ENCODE measurements at places on chromosomes 2 and 18. TPM values are rescaled to one million over a fixed set of nuclear protein-coding genes. Genes with fewer than 3 reads are reported as not detected.

The SPC25 gene
- polyA plus RNA-seq: 0.24 TPM

The DCDC2C gene
- not detected for polyA plus RNA-seq

The FZD7 gene
- not detected for polyA plus RNA-seq

GRCh38 chr2:120709608-120710041 is 26.0 kb upstream of the GLI2 start:
- DNase-seq: no peak

- DNase-seq: no peak
Observed at GRCh38 chr2:216467845-216468244, 30.8 kb upstream of the RPL37A start.

GRCh38 chr2:141323571-141323970 is 807.2 kb downstream of the LRP1B start:
- no peak for DNase-seq

GRCh38 chr2:29770846-29771245 is 150.5 kb downstream of the ALK start:
- DNase-seq: no peak

GRCh38 chr2:22690096-22690495 is 694.9 kb upstream of the KLHL29 start:
- DNase-seq: no peak

DNA sequence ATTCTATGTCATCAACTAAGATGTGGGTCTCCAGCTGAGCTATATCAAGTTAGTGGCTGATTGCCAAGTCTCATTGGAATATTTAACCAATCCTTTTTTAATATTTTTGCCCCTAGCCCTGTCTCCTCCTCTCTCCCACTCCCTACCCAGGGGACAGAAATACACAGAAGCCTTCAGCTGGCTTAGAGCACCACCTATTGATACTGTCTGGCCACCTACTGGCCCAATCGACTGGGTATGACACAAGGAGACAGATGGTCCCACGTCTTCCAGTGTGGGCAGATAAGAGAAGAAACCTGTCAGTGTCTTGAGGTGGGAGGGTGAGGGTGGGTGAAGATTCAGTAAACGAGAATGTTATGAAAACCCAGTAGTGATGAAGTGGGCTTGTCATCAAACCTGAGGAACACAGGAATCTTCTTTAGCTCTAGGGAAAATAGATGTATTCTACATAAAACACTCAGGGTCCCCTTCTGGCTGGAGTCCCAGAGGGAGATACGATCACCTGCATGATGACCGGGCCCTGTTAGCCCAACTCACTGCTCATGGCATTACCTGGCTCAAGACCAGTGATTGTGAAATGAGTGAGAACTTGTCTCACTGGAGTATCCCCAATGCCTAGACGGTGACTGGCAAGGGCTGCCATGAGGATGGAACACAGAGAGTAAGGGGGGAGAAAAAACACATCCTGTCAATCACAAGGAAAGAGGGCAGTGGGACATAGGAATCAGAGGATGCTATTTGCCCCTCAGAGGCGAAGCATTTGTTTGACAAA is 26.7 kb downstream of the POLR1A start:
- peak; percentile 66 for DNase-seq

- no peak for DNase-seq
Observed at GRCh38 chr2:239119346-239120126, 271.7 kb downstream of the TWIST2 start.

DNA sequence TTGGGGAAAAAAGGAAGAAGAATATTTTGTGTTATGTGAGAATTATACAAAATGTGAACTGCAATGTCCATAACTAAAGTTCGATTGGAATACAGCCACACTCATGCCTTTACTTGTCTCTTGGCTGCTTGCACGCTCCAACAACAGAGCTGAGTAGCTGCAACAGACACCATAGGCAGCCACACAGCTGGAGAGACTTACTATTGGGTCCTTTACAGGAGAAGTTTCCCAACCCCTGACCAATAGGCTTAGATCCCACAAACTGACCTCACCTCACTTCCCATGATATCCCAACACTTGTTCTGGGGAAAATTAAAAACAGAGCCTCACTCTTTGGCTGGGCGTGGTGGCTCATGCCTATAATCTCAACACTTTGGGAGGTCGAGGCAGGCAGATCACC is 213.8 kb downstream of the SH3BP4 start:
- DNase-seq: no peak

DNA sequence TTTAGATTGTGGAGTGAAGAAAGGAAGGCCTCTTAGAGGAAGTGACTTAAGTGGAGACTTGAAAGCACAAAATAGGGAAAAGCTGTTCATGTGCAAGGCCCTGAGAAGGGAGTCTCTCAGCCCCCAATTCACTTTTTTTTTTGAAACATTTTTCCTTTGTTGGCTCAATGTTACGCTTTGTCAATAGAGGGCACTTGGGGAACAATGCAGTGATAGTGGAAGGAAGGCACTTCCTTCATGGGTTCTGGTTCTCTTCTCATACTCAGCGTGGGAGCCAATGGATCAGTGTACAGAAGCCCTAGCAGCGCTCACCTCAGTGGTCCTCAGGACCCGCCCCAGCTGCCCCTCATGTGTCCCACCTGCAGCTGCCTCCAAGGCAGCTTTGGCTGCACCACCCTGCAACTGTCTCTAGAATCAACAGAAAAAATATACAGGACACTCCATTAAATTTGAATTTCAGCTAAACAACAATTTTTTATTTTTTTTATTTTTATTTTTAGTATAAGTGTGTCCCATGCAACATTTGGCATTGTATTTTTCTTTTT is 8.6 kb upstream of the C2orf42 start:
- no peak for DNase-seq

DNA sequence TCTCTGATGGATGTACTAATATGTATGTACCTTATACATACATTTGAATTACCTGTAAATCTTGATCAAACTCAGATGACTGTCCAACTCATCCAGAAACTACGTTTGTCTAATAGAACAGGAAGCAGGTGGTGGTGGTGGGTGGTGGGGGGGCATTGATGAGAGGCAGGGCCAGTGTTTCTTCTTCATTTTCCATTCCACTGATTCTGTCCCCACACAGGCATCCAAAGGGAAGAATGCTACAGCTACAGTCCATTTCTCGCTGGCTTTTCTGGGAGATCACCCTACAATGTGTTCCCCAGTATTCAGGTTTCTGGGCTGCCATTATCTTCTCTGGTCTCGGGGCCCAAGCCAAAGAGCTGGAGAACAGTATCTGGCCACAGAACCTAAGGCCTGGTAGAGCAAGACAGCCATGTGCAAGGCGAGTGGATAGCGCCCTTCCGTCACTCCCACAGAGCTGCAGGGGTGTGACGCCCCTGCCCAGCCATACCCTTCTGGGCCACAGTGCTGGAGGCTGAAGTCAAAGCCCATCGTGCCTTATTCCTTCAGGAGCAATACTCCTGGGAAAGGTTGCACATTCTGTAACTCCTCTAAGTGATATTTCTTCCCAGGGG is 54.5 kb downstream of the BCL11A start:
- peak; percentile 2 for DNase-seq

All from CD4-positive, CD25-positive, alpha-beta regulatory T cell (primary cell).